ENCODE measurements at places on chromosomes 16 and 17. TPM values are rescaled to one million over a fixed set of nuclear protein-coding genes. Genes with fewer than 3 reads are reported as not detected.
A peak's percentile ranks its signal among the peaks of the same experiment; 100 is the strongest.

Gene RNF222
- not detected for total RNA-seq

Gene ACSM3
- 7.4 TPM for total RNA-seq

Gene ADAD2
- total RNA-seq = not detected

Gene SLC16A11
- total RNA-seq = not detected

Gene CNTNAP4
- total RNA-seq = not detected

GRCh38 chr16:27379919-27380318, 22.1 kb upstream of the IL21R start:
- H3K36me3 ChIP-seq = no peaks in the 10 kb centered on the region
- H3K4me1 ChIP-seq = peaks cover 5% of the 10 kb centered on the region
- H3K27ac ChIP-seq = no peak overlapping the region
- DNase-seq = no peak

DNA sequence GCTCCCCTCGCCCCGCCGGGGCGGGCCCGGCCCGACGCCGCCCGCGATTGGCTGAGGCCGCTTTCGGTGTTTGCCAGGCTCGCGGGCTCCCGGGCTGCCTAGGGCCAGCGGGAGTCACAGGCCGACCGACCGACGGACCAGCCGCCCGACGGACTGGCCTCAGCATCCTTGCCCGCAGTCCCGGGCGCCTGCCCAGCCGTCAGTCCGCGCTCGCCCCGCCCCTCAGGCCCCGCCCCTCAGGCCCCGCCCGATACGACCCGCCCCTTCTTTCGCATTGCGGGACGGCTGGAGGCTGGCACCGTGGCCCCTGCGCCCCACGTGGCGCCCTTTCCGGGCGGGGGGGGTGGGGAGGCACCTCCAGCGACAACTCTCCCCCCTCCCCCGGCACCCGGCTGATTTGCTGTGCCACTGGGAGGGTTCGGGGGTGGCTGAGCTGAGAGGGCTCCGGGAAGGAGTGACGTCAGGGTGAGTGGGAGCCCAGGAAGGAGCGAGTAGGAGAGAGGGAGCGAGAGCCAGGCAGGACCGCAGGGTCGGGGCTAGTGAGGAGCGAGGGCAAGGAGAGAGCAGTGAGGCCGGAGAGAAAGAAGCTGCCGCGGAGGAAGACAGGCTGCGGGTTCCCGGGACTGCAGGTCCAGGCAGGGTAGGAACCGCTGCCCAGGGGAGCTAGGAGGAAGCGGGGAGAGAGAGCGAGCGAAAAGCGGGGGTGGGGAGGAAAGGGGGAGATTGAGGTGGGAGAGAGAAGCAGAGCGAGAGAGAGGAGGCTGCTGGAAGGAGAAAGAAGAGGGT, at the start of gene ASPHD1:
Gene ASPHD1, plus strand, starts transcription at position 387 of the 786 bp plus-strand sequence. CDS start 484 bp downstream, outside the sequence.
- H3K27ac ChIP-seq = peak within 1 kb of the TSS; percentile 75
- peak within 1 kb of the TSS; percentile 74 for H3K4me3 ChIP-seq
- H3K4me1 ChIP-seq = peaks cover 23% of the 10 kb centered on the region
- peaks cover 3% of the 10 kb centered on the region for H3K36me3 ChIP-seq

DNA sequence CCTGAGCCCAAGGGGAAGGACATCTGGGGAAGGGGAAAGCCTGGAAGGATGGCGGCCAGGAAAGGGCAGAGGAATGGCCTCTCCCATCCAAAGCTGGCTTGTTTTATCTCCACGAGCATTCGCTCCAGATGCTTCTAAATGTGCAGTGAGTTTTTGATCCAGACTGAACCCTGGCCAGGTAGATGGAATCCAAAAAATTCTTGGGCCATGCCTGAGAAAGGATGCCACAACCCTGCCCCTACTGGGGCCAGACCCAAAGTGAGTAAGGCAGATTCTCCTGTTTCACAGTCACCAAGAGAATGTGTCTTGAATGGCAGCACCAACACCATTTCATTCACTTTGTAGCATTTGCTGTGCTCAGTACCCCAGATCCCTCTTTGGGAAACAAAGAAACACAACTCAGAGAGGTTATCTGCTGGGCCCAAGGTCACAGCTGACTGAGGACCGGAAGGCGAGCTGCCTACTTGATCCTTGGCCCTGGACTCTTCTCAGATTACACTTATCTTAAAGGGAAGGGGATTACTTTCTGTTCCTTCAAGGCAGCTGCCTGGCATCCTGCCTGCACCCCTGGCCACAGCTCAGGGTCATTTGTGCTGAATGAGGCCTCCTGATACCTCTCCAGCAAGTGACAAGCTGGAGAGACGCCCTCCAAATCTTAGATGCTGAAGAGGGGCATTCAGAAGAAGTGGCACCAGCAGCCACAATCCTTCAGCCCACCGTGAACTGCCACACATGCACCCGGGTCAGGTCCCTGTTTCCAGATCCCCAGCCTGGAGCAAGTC, 3.6 kb downstream of the LRRC75A start:
- peaks cover 22% of the 10 kb centered on the region for H3K4me1 ChIP-seq
- no peaks in the 10 kb centered on the region for H3K36me3 ChIP-seq
- H3K4me3 ChIP-seq = no peak overlapping the region

DNA sequence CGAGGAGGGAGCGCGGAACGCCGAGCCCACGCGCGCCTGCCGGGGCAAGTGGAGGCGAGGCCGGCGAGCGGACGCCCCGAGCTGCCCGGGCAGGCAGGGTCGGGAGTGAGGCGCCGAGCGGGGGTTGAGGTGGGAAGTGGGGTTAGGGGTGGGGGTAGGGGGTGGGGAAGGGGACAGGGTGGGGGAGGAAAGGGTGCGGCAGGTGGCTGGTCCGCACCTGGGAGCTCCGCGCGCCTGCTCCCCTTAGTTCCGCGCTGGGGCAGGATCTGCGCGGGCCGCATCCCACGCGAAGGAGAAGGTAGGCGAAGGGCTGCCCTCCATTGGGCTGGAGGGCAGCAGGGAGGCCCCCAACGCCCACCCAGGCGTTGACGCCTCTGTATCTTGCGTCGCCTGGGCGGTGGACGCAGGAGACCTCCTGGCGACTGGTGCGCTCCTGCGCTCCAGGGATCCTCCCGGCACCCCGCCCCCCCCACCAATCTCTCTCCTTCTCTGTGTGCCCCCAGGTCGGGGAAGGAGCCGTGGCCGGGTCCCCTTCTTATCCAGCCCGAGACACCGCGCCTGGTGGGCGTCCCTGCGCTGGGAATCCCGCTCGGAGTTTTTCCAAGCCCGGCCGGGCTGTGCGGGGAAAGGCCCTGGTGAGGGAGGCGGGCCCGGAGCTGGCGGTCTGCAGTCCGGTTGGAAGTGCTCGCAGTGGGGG, 51.3 kb upstream of the AMZ2 start:
- peaks cover 5% of the 10 kb centered on the region for H3K4me1 ChIP-seq
- peaks cover 72% of the 10 kb centered on the region for H3K27me3 ChIP-seq
- no peaks in the 10 kb centered on the region for H3K36me3 ChIP-seq
- no peak overlapping the region for H3K27ac ChIP-seq

GRCh38 chr17:21454441-21454840, 78.3 kb downstream of the KCNJ12 start:
- peaks cover 10% of the 10 kb centered on the region for H3K4me1 ChIP-seq
- H3K27me3 ChIP-seq = peaks cover 9% of the 10 kb centered on the region
- no peaks in the 10 kb centered on the region for H3K36me3 ChIP-seq

- peaks cover 12% of the 10 kb centered on the region for H3K36me3 ChIP-seq
- no peaks in the 10 kb centered on the region for H3K27me3 ChIP-seq
These were observed 898 bp downstream of the TERF2IP start for GRCh38 chr16:75648265-75649076.

GRCh38 chr16:59864981-59865666, 1131.0 kb upstream of the GOT2 start:
- no peaks in the 10 kb centered on the region for H3K4me1 ChIP-seq
- DNase-seq = peak; percentile 47
- no peaks in the 10 kb centered on the region for H3K27me3 ChIP-seq
- H3K27ac ChIP-seq = no peak overlapping the region
- no peaks in the 10 kb centered on the region for H3K36me3 ChIP-seq

DNA sequence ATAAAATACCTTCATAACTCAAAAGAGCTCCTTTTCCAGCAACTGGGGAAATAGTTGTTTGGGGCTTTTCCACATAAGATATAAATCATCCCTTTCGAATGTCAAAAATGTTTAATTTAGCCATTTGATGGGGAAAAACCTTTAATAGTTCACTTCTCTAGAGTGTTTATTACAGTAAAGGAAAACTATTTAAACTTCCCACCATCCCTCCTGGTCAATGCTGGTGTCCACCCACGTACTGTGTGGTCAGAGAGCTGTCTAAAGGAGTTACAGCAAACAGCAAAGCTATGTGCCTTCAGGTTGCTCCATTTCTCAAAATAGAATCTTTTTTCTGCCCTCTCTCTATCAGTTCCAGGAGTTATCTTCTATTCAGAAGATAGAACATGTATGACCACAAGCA, 33.5 kb downstream of the KANSL1 start:
- H3K27me3 ChIP-seq = no peaks in the 10 kb centered on the region
- peaks cover 35% of the 10 kb centered on the region for H3K4me1 ChIP-seq
- peak; percentile 97 for DNase-seq
- H3K4me3 ChIP-seq = no peak overlapping the region

GRCh38 chr17:7856011-7856810, 1.1 kb downstream of the NAA38 start:
- H3K4me1 ChIP-seq = peaks cover 35% of the 10 kb centered on the region
- peak overlapping the region; percentile 83 for H3K4me3 ChIP-seq
- peak overlapping the region; percentile 93 for H3K27ac ChIP-seq
- no peaks in the 10 kb centered on the region for H3K27me3 ChIP-seq

DNA sequence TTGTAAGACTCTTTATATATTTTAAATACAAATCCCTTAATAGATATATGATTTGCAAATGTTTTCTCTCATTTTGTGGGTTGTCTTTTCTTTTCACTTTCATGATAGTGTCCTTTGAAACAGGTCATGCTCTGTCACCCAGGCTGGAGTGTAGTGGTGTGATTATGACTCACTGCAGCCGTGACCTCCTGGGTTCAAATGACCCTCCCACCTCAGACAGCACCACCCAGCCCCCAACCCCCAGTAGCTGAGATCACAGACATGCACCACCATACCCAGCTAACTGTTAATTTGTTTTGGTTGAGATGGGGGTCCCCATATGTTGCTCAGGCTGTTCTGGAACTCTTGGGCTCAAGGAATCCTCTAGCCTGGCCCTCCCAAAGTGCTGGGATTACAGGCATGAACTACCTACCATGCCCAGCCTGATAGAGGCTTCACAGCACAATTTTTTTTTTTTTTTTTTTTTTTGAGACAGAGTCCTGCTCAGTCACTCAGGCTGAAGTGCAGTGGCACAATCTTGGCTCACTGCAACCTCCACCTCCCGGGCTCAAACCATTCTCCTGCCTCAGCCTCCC, 18.5 kb upstream of the TMIGD1 start:
- no peak for DNase-seq
- H3K4me3 ChIP-seq = no peak overlapping the region
- H3K36me3 ChIP-seq = no peaks in the 10 kb centered on the region

DNA sequence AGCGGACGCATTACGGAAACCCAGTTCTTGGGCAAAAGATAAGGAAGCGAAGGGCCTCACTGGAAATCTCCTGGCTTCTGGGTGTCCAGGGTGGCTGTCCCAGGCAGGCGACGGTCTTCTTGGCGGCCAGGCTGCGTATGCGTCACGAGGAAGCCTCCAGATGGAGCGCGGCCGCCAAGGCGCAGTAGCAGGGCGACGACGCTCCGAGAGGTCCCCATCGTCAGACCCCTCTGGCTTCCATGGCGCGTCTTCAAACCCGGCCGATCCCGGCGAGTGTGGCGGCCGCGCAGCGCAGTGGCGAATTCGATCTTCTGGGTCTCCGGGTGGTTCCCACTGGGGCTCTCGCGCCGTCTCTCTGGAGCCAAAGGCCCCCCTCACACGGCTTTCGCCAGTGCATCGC, 13.8 kb upstream of the ANKRD40CL start:
- DNase-seq = no peak
- H3K4me1 ChIP-seq = peaks cover 3% of the 10 kb centered on the region
- no peak overlapping the region for H3K4me3 ChIP-seq
- peaks cover 2% of the 10 kb centered on the region for H3K27me3 ChIP-seq
- H3K36me3 ChIP-seq = no peaks in the 10 kb centered on the region

GRCh38 chr17:68777856-68778694, 176.9 kb upstream of the FAM20A start:
- peaks cover 7% of the 10 kb centered on the region for H3K4me1 ChIP-seq
- H3K4me3 ChIP-seq = no peak overlapping the region
- DNase-seq = no peak

- no peaks in the 10 kb centered on the region for H3K4me1 ChIP-seq
- H3K36me3 ChIP-seq = peaks cover 22% of the 10 kb centered on the region
- no peak for DNase-seq
- no peaks in the 10 kb centered on the region for H3K27me3 ChIP-seq
- no peak overlapping the region for H3K27ac ChIP-seq
- H3K4me3 ChIP-seq = no peak overlapping the region
These were observed 33.5 kb upstream of the ENDOV start for GRCh38 chr17:80381416-80381923.

GRCh38 chr16:2213817-2214718, 572 bp downstream of the PGP start:
- no peaks in the 10 kb centered on the region for H3K36me3 ChIP-seq
- no peaks in the 10 kb centered on the region for H3K27me3 ChIP-seq
- H3K27ac ChIP-seq = peak overlapping the region; percentile 66
- no peak for DNase-seq

DNA sequence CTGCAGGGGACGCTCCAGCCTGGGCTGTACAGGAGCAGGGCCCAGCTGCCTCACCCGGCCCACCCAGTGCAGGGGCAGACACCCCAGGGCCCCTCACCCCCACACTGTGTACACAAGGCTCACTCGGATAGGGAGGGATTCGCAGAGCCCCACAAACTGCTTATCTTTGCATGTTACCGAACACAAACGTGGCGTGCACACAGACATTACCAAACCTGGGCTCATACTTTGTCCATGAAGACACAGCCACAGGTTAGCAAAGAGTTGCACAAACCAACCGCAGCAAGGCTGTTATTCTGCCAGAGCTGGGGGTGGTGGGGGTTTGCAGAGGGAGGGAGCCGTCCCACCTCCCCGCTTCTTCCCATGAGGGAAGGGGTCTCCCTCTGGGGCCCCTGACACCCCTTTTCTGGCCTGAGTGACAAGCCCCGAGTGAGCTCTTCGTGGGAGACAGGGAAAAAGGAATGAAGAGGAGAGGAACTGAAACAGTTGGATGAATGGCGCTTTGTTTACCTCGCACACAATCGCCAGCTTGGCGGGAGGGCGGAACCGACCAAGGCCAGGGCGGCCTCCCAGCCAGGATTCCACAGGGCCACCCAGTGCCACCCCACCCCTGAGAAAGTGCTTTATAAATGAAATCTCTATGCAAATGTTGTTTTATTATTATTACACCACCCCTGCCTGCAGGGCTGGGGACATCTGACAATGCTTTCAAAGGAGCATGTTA, 434 bp upstream of the CPSF4L start:
- H3K4me1 ChIP-seq = peaks cover 16% of the 10 kb centered on the region
- H3K36me3 ChIP-seq = no peaks in the 10 kb centered on the region
- peak overlapping the region; percentile 28 for H3K4me3 ChIP-seq
- no peak overlapping the region for H3K27ac ChIP-seq

DNA sequence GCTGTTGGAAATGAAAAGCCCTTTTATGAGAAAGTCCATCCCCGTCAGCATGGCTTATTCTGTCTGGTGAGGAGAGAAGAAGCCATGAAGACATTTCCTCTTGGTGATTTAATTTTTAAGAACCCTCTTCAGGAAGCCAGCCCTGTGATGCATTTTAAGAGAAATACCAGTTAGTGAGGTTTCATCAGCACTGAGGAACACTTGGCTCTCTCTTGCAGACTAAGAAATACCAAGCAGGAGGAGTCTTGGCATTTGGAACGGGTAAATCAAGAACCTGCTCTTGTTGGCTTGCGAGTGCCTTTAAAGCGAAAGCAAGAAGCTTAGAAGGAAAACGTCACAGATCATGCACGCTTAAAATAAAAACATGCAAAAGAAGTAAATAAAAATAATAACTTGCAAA, 17.5 kb downstream of the RAB11FIP3 start:
- no peak for DNase-seq
- peaks cover 3% of the 10 kb centered on the region for H3K4me1 ChIP-seq
- H3K27me3 ChIP-seq = no peaks in the 10 kb centered on the region
- H3K36me3 ChIP-seq = no peaks in the 10 kb centered on the region
- no peak overlapping the region for H3K4me3 ChIP-seq
- no peak overlapping the region for H3K27ac ChIP-seq
